ENCODE measurements at places on chromosomes 12 and 14.

DNA sequence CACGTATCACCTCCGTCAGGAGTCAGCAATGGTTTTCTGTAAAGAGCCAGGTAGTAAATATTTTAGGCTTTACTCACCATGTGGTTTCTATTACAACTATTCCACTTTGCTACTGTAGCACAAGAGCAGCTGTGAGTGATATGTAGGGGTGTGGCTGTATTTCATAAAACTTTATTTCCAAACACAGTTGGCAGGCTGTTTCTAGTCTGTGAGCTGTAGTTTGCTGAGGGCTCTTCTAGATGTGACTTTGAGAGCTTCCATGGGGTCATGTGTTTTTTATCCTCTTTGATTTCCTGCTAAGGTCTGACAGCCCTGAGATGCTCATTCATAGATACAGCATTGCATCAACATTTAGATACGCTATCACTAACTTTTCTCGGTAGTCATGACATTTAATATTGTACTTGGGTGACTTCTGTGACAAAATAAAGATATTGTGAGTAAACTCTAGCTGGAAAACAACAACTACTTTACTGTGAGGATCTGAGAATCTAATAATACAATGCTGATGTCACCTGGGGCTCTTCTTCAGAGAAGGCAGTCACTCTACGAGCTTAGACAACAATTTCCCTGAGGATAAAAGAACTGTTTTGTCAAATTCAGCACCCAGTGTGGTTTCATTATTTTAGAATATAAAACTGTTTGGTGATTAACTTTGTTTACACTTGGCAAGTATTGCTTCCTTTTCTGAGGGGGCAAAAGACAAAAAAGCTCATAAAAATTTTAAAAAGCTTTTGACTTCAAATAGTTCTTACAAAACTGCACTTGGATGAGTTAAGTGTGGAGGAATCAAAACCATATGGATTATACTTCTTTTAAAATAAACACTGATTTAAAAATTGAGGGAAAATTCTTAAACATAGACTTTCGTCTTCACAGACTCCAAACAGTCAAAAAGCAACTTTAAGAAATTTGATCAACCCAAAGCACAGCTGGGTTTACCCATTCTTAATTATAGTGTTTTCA, 231.2 kb upstream of the DCN start:
- no peak for DNase-seq

DNA sequence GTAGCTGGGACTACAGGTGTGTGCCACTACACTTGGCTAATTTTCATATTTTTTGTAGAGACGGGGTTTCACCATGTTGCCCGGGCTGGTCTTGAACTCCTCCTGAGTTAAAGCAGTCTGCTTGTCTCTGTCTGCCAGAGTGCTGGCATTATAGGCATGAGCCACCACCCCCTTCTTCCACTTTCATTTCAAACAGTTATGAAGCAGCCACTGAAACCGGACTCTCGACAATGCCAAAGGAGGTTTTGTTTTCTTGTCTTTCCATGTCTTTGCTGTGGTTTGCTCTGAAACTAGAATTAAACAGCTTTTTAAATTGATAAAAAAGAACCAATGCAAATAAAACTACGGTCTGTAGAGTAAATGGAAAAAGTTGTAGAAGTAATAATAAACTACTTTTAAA, 30.4 kb downstream of the RAP1B start:
- DNase-seq, result no peak

DNA sequence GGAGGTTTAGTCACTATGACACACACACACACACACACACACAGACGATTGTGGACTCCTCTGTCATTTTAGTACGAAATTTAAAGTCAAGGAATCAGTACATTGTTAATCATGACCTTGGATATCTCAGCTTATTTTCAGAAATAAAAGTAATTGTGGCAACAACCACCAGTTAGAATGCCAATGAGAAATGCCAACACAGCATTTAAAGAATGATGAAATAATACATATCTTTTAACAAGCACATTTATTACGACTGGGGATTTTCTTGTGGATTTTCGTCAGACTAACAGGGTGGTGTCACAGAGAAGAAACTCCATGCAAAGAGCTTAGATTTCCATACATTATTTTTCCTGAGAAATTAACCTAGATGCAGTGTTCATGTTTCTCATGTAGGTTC, 1289.4 kb downstream of the AACS start:
- no peak for DNase-seq

DNA sequence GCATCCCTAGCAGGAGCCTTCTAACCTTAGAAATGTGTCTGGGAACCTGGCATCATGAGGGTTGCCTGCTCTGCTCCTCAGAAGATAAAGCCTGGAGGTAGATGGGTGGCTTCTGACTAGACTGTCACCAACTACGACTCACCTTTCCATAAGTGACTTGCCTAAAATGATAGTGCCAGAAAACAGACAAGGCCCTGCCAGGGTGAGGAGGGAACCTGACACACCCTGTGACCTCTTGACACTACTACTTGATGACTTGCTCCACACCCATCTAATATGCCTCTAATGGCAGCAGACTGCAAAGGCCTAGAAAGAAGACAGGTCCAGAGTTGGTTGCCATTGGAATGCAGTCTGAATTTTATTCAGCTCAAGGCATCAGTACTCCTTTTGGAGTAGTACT, 9.4 kb downstream of the RNF41 start:
- DNase-seq, result no peak

GRCh38 chr12:46209170-46209569, 59.7 kb downstream of the SLC38A1 start:
- DNase-seq, result no peak

GRCh38 chr12:123937707-123938591, 34.7 kb downstream of the CCDC92 start:
- no peak for DNase-seq

GRCh38 chr14:35897616-35898111, 71.5 kb downstream of the BRMS1L start:
- DNase-seq, result peak; percentile 45

DNA sequence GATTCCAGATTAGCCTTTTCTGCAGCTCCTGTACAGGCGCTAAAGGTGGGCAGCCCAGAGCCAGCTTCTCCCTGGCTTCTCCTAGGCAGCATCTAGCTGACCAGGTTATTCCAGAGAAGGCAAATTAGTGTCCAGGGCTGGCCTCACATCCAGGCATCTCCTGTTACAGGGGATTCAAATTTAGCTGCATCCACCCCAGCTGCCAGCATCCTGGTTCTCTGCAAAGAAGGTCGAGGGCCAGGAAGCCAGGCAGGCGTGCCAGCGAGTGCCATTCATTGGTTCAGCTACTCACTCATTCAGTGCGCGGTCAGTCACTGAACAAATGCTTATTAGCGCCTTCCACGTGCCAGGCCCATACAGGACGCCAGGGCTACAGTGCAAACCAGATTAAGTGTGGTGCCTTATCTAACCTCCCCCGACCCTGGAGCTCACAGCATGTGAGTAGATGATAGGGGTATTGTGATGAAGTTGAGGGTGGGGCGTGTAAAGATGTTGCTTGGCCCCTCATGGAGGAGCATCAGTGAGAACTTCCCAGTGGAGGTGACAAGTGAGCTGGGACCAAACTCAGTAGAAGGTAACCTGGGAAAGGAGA, 15.7 kb upstream of the FAM222A start:
- DNase-seq, result no peak

DNA sequence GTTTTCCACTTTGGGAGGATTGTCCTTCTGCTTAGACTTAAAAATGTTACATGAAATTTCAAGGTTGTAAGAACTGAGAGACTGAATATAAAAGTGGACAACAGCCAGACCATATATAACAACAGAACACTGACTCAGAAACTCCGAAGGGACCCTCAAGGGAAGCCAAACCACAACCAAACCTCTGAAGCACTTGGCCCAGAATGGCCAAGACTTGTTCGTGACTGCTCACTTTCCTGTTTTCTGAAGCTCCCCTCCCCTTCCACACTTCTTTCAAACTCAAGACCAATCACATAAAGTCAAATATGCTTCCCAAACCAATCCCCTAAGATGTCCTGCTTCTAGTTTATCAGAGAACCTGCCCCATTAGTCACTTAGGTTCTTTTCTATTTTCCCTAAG, 13.7 kb downstream of the OR6J1 start:
- DNase-seq, result no peak

DNA sequence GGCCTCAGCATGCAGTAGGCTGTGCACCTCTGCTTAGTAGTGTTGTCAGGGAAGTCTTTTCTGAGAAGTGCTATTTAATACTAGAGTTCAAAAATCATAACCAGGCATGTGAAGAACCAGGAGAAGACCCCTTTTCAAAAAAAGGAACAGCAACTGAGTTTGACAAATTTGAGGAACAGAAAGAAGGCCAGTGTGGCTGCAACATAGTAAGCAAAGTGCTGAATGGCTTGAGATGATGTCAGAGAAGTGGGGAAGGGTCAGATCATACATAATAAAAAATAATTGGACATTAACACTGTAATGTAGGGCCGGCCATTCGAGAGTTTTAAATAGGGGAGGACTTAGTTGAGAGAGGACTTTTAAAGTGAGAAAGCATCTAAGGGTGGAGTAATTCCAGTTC, 11.1 kb upstream of the CNTN1 start:
- DNase-seq, result no peak

- DNase-seq, result no peak
These were observed 180.3 kb downstream of the RMST start for GRCh38 chr12:97642911-97643310.

- DNase-seq, result no peak
These were observed 857.1 kb downstream of the AACS start for GRCh38 chr12:125922330-125922729.

- DNase-seq, result no peak
These were observed 559 bp downstream of the SYNJ2BP start for GRCh38 chr14:70416338-70416724.

DNA sequence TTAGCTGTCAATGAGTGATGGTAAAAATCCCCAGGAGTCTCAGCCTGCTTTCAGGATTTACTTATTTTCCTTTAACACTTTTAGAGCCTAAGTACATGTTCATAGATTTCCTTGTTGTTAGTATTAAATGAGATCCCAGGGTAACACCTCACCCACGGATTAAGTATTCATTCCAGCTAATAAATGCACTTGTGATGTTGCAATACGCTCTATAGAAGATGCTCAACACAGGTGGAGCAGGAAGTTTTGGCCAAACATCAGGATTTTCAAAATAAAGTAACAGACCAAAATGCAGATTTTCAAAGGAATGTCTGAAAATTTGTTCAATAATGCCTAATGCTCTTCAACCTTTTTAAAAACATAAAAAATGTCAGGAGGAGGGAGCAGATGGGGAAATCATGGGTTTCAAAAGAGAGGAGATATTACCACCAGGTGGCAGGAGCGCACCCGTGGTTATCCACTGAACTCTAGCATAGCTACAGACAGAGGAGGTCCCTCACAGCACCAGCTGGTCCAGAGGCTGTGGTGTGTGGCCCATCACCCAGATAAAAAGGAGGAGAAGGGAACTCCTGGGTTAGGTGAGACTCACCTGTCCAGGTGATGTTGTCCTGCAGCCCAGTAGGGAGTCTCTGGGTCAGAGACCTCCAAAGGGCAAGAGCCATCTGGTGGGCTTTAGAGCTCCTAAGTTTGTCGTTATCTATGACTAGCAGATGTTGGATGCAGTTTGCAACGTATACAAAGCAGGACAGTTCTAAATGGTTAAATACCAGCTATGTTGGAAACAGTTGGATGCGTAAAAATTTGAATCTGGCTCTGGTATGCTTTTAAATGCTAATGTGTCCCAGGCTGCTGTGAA, 1158.4 kb upstream of the TMEM132C start:
- peak; percentile 13 for DNase-seq

- DNase-seq, result peak; percentile 59
These were observed 15.2 kb upstream of the DLK1 start for GRCh38 chr14:100711493-100711892.

DNA sequence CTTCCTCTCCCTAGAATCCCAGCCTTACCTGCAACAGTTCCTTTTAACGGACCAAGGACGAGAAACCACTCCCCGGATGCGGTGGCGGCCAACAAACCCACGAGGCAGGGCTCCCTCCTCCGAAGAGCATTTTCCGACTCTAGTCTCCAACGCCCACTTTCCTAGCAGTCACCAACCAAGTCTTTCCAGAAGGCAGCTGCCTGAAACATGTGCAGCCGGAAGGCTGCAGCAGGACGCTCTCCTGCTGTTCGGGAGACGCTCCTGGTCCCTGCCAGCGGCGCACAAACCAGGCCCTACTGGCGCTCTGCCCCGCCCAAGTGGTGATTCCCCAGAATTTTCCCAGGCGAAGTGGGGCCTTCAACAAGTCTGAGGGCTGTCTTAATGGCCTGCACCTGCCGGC, 21.1 kb upstream of the ADAM20 start:
- DNase-seq, result no peak

DNA sequence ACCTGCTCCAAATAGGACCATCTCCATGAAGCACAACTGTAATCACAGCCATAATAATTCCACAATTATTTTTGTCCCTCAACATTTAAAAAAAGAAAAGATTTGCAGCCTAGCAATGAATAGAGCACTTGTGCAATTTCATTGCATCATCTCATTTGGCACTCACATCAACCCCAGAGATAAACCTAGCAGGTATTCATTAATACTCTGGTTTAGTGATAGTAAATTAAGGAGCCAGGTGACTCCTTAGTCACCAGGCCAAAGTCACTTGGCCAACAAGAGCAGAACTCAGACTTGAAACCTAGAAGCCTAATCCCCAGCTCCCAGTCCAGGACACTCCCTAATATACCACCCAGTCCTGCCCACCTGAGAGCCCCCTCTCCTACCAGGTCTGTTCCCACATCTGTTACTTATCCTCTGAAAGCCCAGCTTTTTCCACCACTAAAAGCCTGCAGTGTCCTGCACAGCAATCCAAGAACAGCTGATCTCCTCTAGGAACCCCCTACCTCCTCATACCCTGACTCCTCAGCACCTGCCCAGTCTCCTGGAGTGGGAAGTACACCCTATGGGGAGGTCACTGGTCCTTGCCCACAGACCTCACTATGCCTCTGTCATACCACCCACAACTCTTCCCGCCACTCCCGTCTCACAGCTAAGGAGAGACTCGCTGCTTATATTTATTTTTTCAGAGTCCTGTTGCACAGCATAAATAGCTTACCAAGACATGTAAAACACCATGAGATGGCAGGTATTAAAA, 22.1 kb downstream of the OR10P1 start:
- no peak for DNase-seq

- DNase-seq, result no peak
These were observed 77.8 kb downstream of the SLC24A4 start for GRCh38 chr14:92400579-92401444.

DNA sequence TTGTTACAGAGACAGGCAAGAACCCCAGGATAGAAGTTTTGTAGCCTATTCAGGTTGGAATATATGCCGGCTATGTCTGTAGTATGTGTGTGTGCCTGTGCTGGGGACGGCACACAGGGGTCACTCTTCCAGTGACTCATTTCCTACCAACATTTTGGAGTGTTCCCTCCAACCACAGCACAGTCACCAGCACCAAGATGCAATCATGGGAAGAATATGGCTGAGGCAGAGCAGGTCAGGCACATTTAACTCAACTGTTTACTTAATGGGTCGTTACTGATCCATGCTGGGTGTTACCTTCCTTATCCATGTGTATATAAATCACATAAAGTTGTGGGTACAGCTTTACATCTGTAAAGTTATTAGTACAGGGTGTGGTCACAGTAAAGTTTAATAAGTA, 178.3 kb downstream of the PRKD1 start:
- no peak for DNase-seq

- peak; percentile 95 for DNase-seq
These were observed 858 bp upstream of the KCNA1 start for GRCh38 chr12:4908684-4909409.

- no peak for DNase-seq
These were observed 179.3 kb upstream of the PZP start for GRCh38 chr12:9387450-9387849.

- no peak for DNase-seq
These were observed 17.9 kb upstream of the BATF start for GRCh38 chr14:75504411-75504810.

All from ELF-1 (cell line).